Right hindlimb (tissue), 1 donor: ENCODE measurements at places on chromosomes 2 and 18.
A peak's percentile ranks its signal among the peaks of the same experiment; 100 is the strongest.

GRCh38 chr18:78981989-78982620 is 2.5 kb downstream of the SALL3 start:
- DNase-seq: no peak

GRCh38 chr2:168137510-168138180 is 109.8 kb downstream of the STK39 start:
- no peak for DNase-seq

DNA sequence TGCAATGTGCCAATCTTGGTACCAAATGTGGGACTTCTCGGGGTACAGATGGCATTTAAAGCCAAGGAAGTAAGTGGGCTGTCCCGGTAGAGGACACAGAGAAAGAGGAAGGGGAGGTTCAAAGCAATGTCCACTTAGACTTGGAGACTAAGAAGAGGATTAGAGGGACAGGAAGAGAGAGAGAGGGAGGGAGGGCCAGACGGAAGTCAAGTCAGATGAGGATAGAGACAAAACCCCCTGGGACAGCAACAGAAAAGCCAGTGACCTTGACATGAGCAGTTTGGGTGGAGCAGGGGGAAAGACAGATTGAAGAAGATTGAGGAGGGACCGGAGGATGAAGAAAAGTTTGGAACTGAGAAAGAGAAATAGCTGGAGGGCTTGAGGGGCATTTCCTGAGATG is 164.5 kb downstream of the NCK2 start:
- no peak for DNase-seq

GRCh38 chr2:113274432-113274831 is 4.3 kb downstream of the PAX8 start:
- no peak for DNase-seq

DNA sequence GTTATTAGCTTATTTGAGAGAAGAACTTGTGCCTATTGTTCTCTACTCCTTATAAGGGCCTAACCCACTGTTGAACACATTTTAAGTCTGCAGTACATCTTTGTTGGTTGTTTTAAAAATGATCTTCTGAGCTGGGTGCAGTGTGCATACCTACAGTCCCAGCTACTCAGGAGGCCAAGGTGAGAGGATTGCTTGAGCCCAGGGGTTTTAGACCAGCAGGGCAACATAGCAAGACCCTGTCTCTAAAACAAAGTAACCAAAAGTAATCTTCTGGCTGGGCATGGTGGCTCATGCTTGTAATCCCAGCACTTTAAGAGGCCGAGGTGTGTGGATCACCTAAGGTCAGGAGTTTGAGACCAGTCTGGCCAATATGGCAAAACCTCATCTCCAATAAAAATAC is 25.8 kb upstream of the RAB10 start:
- DNase-seq: no peak

DNA sequence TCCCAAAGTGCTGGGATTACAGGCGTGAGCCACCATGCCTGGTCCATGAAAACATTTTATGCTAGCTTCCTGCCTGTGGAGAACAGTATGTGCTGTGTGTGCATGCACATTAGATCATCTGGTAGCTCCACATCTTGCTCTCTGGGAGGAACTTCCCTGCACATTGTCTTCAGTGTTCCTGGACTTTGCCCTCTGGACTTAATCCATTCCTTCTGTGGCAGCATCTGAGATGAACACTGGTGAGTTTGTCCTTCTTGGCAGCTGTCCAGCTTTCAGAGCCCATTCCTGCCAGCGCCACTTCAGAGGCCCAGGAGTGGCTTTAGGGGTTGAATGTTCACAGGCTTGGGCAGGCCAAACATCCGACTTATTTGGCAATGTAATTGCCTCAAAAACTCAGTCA is 65.2 kb downstream of the POU3F3 start:
- DNase-seq: no peak

DNA sequence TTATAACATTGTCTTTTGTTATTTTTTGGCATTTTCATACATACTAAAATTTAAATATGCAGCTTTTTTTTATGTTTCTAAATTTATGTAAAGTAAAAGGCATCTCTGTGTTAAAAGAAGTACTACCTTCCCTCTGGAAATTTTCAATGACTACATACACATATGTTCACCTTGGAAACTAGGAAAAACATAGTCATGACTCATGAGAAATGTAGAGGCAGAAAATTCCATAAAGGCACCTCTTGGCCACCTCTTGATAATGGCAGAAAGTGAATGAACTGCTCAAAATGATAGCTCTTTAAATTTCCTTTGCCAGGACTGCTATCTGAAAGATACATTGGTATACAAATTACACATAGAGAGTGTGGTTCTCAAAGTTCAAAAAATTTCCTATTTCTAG is 889.1 kb upstream of the ZEB2 start:
- no peak for DNase-seq

- peak; percentile 36 for DNase-seq
Measured at GRCh38 chr2:10432311-10433181, 15.6 kb downstream of the ODC1 start.

DNA sequence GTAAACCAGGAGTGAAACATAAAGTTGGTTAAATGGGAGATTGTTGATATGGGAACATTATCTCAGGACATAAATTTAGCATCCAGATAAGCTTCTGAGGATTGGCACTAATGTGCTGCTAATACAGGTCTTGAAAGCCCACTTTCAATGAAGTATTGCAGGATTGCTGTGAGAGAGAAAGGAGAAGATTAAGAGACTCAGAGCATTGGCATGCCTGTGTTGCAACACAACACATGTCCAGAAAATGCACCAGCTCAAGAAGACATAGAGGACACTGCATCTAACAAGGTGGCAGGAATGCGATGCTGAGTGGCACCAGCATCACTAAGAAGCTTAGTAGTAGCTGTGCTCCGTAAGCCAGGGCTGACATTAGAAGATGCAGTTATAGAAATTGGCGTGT is 728.9 kb downstream of the SUCLG1 start:
- DNase-seq: no peak

DNA sequence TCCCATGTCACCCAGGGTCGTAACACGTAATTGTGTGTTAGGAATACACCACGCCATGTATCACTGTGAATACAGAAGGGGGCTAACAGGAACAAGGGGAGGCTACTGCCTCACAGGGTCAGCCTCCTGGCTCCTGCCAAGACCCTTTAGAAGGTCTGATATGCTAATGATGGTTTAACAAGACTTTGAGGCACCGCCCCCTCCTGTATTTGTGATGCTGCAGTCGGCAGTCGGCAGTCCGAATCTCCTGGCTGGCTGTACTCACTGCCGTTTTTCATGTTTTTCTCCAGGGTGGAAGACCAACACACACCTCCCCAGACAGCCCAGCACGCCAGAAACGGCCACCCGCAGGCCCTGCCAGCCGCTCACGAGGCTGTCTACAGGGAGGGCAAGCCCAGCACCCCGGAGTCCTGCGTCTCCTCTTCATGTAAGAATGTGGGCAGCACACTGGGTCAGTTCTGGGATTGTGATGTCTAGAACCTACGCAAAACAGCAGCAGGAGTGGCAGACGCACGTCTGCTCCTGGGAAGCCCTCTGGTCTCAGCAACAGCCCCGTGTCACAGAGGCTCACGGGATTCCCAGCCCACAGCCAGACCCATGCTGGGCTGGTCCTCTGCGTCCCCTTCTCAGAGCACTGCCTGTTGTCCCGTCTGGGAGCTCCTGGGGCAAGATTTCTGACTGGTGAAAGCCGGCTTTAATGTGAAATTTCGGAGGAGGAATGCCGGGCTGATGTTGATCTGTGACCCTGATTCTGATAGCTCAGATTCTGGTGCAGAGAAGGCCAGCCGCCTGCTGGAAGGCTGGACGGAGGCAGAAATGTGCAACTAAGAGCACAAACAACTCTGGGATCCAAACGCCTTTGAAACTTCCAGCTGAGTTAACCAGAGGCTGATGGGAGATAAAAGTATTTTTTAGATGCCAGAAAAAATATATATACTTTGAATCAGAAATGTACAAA is 39.7 kb upstream of the B3GNT7 start:
- DNase-seq: no peak
